ENCODE measurements at places on chromosomes 11 and 22.

DNA sequence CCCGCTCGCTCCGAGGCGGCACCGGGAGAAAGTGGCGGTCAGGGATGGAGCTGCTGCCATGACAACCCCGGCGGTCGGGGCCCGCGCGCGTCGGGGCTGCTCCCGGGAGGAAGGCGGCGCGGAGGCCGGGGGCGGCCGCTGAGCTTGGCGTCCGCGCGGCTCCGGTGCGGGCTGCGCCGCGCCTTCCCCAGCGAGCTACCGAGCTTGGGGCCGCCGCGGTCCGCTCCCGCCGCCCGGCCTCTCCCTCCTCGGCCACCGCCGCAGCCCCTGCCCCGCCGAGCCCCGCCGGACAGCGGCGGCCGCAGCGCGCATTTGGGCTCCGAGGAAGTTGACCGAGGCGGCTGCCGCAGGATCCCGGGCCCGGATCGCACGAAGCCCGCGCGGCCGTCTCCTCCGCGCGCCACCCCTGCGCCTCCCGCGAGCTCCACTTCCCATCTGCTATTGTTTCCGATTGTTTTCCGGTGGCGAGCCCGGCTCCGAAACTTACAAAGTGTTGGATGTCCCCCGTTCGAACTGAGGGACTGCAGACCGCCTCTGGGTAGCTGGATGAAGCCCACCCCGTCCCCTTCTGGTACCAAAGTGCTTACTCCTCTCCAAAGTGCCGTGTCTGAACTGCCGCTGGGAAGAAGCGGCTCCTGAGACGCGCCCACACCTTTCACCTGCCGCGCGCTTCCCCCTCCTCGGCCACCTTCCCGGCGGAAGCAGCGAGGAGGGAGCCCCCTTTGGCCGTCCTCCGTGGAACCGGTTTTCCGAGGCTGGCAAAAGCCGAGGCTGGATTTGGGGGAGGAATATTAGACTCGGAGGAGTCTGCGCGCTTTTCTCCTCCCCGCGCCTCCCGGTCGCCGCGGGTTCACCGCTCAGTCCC is 540.3 kb downstream of the NTM start:
- peaks cover 51% of the 10 kb centered on the region for H3K27me3 ChIP-seq
- H3K27ac ChIP-seq, result no peak overlapping the region
- H3K4me1 ChIP-seq, result peaks cover 7% of the 10 kb centered on the region
- peak overlapping the region; percentile 43 for H3K4me3 ChIP-seq

GRCh38 chr11:123065621-123066020 is 3.7 kb upstream of the HSPA8 start:
- H3K4me1 ChIP-seq, result peaks cover 30% of the 10 kb centered on the region
- H3K27ac ChIP-seq, result no peak overlapping the region
- H3K36me3 ChIP-seq, result peaks cover under 1% of the 10 kb centered on the region
- no peak overlapping the region for H3K4me3 ChIP-seq

- DNase-seq, result no peak
- no peak overlapping the region for H3K27ac ChIP-seq
- no peak overlapping the region for H3K4me3 ChIP-seq
- H3K27me3 ChIP-seq, result no peaks in the 10 kb centered on the region
Observed at GRCh38 chr11:126279191-126279590, 3.7 kb upstream of the TIRAP start.

GRCh38 chr22:26066534-26066933 is 102.7 kb upstream of the SEZ6L start:
- H3K4me3 ChIP-seq, result no peak overlapping the region
- DNase-seq, result no peak
- H3K27ac ChIP-seq, result no peak overlapping the region
- H3K27me3 ChIP-seq, result peaks cover 9% of the 10 kb centered on the region

DNA sequence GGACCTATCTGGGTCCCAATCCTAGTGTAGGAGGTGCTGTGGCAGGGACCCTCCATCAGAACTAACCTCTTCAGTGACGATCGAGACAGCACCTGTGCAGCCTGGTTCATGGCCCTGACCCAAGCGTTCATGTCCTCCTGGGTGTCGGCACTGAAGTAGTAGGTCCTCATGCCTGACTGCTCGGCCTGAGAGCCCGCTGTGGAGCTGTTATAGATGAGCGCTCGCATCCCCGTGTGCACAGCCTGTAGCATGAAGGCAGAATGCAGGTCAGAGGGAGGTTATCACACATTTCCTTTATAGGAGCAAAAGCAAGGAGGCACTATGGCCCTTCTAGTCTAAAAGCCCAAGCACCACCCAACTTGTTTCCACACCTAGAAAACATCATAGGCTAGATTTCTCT is 103.0 kb downstream of the C11orf58 start:
- no peak for DNase-seq
- no peaks in the 10 kb centered on the region for H3K27me3 ChIP-seq

DNA sequence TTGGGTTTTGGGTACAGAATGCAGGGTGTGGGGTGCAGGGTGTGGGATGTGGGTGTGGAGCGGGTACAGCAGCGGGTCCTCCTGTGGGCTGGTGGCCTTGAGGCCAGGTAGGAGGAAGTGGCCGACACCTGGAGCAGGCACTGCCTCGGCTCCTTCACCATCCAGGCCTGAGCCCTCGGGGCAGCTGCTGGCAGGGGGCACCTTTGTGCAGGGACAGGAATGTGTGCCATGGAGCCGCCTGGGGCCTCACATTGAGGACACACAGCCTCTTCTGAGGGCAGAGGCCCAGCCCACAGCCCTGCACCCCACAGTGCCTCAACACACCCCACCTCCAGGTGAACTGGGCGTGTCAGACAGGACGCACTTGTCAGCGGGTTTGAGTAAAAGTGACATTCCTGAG is 984.0 kb downstream of the BRD1 start:
- H3K27ac ChIP-seq, result no peak overlapping the region
- no peaks in the 10 kb centered on the region for H3K36me3 ChIP-seq
- no peak overlapping the region for H3K4me3 ChIP-seq

GRCh38 chr11:95832763-95833162 is 42.5 kb downstream of the CEP57 start:
- H3K4me3 ChIP-seq, result no peak overlapping the region
- no peak for DNase-seq
- H3K4me1 ChIP-seq, result peaks cover 5% of the 10 kb centered on the region
- H3K36me3 ChIP-seq, result peaks cover 69% of the 10 kb centered on the region
- H3K27me3 ChIP-seq, result no peaks in the 10 kb centered on the region

DNA sequence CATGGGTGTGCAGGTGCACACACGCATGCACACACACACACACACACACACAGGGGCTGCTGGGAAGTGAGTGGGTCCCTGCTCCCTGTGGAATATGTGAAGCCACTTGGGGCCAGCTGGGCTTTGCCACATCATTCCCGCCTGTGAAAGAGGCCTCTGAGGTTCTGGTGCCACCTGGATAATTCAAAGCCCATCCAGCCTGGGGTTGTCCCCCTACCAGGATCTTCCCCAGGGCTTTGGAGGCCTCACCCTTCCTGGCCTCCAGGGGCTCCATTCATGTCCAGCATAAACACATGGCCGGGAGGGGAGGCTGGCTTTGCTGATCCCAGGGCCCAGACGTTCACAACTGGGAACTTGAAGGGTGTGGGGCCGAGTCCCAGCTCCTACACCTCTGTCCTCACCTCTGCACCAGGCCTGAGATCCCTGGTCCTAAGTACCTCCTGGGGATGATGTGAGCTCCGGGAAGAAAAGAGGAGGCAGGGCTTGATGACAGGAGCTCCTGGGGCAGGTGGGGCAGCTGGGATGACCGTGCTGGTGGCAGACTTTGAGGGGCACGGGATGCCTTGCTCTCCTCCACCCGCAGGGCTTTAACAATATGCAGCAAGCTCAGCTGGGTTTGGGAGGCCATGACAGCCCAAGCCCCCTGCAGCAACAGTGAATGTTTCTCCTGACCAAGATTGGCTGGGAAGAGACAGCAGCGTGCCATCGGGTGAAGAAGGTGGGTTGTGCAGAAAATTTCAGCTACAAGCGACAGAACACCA is 14.2 kb downstream of the LINC01488 start:
- no peaks in the 10 kb centered on the region for H3K27me3 ChIP-seq
- no peak overlapping the region for H3K27ac ChIP-seq
- no peaks in the 10 kb centered on the region for H3K36me3 ChIP-seq
- no peak for DNase-seq

- no peak overlapping the region for H3K4me3 ChIP-seq
- H3K27ac ChIP-seq, result no peak overlapping the region
- no peaks in the 10 kb centered on the region for H3K27me3 ChIP-seq
- no peak for DNase-seq
- H3K4me1 ChIP-seq, result no peaks in the 10 kb centered on the region
Observed at GRCh38 chr11:20459865-20460264, 72.3 kb downstream of the PRMT3 start.

DNA sequence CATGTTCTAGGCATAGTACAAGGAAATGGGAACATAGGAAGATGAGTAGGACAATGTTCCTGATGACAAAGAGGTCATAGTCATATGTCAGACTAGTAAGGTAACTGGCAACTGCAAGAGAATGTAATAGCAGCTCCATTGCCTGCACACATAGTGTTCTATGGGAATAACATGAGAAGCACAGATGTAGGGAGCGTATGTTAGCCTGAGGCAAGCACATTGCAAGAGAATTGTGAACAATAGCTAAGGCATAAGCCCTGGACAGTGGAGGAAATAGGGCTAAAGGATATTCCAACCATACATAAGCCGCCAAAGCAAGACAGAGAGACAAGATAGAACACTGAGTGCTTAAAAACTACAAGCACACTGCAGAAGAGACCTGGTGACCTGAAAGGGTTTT is 1017.0 kb upstream of the TENM4 start:
- no peaks in the 10 kb centered on the region for H3K36me3 ChIP-seq
- DNase-seq, result no peak
- no peak overlapping the region for H3K27ac ChIP-seq
- no peaks in the 10 kb centered on the region for H3K27me3 ChIP-seq
- H3K4me3 ChIP-seq, result no peak overlapping the region

DNA sequence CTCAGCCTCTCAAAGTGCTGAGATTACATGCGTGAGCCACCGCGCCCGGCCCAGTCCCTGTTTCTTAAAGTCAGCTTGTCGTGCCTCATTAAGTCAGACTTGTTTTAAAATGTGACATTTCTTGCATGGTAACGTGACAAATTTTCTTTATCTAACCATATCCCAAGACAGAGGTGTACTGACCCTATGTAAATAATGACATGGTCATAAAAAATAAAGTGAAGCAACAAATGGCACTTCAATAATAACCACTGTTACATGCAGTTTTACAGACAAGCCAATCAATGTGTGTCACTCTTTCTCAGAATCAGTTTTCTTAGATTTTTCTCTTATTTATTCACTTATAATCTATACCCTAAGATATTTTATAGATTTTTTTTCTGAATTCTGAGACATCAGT is 26.5 kb upstream of the SIK2 start:
- no peak overlapping the region for H3K4me3 ChIP-seq
- peaks cover 22% of the 10 kb centered on the region for H3K4me1 ChIP-seq
- no peak for DNase-seq
- no peaks in the 10 kb centered on the region for H3K27me3 ChIP-seq
- no peaks in the 10 kb centered on the region for H3K36me3 ChIP-seq
- H3K27ac ChIP-seq, result no peak overlapping the region

DNA sequence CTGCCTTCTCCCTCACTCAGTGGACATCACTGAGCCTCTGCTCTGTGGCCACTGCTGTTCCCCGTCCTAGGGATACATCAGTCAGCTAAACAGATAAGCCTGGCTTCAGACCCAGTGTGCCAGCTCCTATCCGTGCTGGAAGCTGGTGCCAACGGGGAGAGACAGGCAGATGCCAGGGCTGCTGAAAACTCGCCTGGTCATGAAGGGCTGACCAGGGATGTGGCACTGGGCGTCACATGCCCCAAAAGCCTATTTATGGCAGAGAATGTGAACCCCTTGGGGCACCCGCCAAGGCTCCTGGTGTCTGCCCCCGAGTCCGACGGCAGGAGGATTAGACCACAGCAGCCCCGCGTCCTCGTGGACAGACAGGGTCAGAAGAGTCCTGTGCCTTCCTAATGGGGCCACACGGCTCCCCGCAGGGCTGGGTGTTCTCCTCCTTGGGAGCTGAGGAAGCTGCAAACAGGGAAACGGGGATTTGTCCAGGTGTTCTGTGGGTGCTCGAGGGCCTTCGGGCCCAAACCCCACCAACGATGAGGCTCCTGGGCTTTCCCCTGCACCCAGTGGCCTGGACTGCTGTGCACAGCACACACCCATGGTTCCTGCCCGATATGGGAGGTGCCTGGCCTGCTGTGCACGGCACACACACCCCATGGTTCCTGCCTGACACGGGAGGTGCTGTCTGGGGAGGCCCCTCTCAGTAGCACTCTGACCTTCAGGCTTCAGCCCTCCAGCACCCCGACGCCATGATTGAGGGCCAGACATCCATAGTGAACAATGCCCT is 19.9 kb downstream of the ANO1 start:
- DNase-seq, result no peak
- no peak overlapping the region for H3K27ac ChIP-seq
- H3K36me3 ChIP-seq, result no peaks in the 10 kb centered on the region
- no peak overlapping the region for H3K4me3 ChIP-seq
- H3K27me3 ChIP-seq, result peaks cover 8% of the 10 kb centered on the region
- H3K4me1 ChIP-seq, result no peaks in the 10 kb centered on the region

- no peak for DNase-seq
- H3K4me3 ChIP-seq, result no peak overlapping the region
- no peaks in the 10 kb centered on the region for H3K27me3 ChIP-seq
- H3K36me3 ChIP-seq, result no peaks in the 10 kb centered on the region
- H3K4me1 ChIP-seq, result peaks cover 11% of the 10 kb centered on the region
Observed at GRCh38 chr11:92702805-92703448, 266.5 kb upstream of the MTNR1B start.

GRCh38 chr11:95584589-95584988 is 205.0 kb downstream of the FAM76B start:
- H3K27ac ChIP-seq, result no peak overlapping the region
- H3K4me3 ChIP-seq, result no peak overlapping the region
- DNase-seq, result no peak
- no peaks in the 10 kb centered on the region for H3K36me3 ChIP-seq
- H3K27me3 ChIP-seq, result no peaks in the 10 kb centered on the region

DNA sequence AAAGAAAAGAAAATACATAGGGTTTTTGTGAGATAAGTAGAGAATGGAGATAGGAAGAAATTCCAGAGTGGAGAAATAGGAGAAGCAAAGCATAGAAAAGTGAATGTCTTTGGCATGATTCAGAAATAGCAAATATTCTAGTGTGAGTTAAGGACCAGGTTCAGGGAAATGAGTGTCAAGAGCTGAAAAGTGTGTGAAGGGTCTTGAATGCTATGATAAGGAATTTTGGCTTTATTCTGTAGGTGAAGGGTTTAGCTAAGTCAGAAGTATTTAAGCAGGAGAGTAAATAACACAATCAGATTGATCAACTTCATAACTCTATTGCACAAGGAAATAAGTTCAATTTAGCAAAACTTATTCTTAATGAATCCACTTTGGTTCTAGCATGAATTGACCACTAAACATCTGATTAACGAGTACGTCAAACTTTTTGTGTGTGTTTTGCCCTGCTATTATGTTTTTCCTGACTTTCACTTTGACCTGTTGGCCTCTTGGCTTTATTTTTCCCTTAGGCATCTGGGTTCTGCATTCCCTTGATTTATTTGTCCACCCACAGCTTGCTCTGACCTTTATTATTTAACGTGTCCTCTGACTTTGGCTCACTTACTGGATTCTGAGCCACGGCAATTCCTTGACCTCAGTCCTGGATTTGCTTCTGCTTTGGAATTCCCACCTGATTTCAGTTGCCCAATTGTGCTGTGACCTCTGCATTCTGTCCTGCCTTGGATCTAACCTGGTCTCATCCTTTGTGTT is 11.9 kb upstream of the TMEM218 start:
- H3K4me3 ChIP-seq, result no peak overlapping the region
- H3K4me1 ChIP-seq, result no peaks in the 10 kb centered on the region
- H3K27ac ChIP-seq, result no peak overlapping the region
- peaks cover 20% of the 10 kb centered on the region for H3K27me3 ChIP-seq

All from suprapubic skin (tissue), 4 donors.